Stimulated activated CD4-positive, alpha-beta T cell treated with anti-CD3 and anti-CD28 coated beads, TNF-alpha, amount 100 ng/mL, for 24 hours (primary cell): ENCODE measurements at places on chromosomes 2 and 18.

- no peak for DNase-seq
These were observed 32.0 kb downstream of the LOXHD1 start for GRCh38 chr18:46625069-46625468.

DNA sequence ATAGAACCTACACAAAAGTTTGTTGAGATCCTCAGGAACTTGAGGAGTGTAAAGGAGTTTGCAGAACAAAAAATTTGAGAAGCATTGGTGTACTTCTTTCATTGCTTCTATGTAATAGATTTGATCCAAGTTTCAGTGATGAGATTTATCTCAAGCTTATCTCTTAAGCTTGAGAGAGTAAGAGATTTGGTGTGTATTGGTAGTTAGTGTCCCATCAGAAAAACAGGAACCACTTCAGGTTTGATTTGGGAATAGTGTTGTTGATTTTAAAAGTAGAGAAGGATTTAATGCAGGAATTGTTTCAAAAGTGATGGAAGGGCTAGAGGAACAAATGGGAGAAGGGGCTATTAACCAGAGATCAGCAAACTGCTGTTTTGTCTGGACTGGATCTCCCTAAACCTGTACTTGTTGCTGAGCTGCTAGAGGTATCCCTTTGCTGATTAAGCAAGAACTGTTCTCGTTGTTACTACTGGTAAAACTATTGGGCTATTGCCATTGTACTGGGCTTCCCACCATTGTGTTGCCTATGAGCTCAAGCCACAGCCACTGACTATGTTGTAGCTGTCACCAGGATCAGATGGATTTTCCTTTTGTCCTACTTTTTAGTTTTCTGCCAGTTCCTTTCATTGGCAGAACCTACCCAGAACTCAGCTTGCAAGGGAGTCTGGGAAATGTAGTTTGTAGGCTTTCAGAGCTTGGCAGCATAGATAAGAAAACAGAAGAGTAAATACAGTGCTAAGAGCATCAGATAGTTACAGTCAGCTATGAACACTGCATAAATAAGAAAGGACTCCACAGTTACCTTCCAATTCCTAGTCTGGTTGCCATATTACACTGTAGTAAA, 39.3 kb downstream of the RAB10 start:
- DNase-seq: no peak

GRCh38 chr2:216107760-216108159, 1.4 kb upstream of the XRCC5 start:
- DNase-seq: no peak

DNA sequence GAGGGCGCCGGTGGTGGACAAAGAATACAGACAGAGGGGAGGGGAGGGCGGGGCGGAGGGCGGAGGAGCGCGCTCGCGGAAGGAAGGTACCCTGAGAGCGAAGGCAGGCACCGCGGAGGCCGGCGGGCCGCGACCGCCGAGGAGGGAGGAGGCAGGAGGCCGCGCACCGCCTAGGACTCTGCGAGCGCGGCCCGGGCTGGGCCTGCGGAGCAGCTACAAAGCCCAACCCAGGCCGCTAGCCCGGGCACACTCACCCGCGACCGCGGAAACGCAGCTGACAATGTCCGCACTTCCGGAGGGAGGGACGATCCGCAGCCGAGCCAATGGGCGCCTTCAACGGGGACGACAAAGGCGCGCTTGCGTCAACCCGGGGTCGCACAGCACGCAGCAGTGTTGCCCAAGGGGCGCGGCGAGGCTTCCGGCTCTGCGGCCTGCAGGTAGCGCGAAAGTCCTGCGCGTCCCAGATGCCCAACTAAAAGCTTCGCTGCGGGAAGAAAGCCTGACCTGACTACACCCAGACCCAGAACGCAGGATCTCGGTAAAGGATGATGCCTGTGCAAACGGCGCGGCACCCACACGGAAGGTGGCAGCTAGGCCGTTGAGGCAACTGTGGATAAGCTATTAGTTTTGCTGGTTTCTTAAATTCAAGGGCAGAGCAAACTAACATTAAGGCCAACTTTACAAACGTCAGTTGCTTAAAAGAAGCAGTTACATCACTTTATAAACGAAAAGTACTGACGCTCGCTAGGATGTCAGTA, at the start of gene C18orf32:
Gene C18orf32 (minus strand): TSS at position 282 of the 758 bp plus-strand sequence. CDS start 3,486 bp downstream, outside the sequence.
- DNase-seq: peak; percentile 91

DNA sequence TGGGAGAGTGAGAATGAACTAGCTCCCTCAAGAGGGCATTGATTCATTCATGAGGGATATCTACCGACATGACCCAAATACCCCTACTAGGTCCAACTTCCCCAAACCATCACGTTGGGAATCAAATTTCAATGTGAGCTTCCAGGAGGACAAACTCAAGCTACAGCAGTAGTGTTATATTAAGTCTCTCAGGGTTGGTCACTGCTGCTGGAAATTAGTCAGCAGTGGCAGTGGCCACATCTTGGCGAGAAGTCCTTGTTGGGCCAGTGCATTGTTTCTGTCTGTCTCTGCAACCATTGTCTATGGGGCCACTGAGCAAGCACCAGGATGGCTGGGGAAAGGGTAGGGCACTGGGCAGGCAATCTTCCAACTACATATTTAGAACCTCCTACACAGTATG, 47.5 kb downstream of the THUMPD2 start:
- no peak for DNase-seq

- DNase-seq: no peak
These were observed 19.4 kb downstream of the DNMT3A start for GRCh38 chr2:25322312-25322711.

- no peak for DNase-seq
These were observed 3.3 kb upstream of the ATRAID start for GRCh38 chr2:27208486-27209050.

GRCh38 chr2:190970873-190971506, 43.0 kb downstream of the STAT1 start:
- no peak for DNase-seq

GRCh38 chr2:3755277-3755676, 51.9 kb downstream of the DCDC2C start:
- DNase-seq: no peak

DNA sequence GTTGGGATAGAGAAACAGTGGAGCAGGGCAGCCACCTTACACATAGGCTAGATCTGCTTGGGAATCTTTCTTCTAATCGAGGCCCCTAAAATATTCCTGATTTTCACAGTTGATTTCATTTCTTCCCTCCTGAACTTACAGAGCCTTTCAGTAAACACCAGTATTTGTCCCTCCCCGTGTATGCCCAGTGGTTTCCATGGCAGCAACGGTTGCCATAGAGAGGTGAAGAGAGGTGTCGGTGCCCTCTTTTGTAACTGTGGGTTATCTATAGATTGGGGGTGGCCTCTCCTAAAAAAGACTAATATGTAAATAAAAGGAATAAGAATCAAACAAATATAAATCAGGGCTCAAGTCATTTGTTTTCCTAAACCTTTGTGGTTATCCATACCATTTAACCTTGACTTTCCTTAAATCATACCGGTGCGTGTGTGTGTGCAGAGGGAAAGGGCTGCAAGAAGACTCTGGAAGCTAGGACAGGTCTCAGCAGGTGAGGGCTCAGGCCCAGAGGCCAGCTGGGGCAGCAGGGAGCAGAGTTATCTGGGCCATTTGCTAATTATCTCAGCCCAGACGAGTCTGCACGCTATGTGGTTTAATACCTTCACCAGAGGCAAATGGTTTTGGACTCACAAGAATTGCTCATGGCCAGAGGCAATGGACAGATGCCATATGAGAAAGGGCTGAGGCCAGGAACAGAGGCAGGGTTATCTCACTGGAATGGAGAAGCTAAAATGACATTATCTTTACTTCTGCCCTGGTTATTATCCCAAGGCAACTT, 35.5 kb downstream of the LIPG start:
- no peak for DNase-seq

DNA sequence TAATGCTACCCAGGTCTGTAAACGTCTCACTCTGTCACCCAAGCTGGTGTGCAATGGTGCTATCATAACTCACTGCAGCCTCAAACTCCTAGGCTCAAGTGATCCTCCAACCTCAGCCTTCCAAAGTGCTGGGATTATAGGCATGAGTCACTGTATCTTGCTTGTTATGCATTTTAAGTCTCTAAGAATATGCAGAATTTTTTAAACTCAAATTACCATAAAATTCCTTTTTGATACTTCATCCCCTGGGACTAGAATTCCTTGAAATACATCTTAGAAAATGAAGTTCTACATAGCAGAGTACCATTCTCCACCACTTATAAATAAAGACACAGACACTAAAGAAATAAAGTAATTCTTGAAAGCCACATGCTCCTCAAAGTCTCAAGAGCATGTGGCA, 30.2 kb upstream of the LRATD1 start:
- DNase-seq: no peak

DNA sequence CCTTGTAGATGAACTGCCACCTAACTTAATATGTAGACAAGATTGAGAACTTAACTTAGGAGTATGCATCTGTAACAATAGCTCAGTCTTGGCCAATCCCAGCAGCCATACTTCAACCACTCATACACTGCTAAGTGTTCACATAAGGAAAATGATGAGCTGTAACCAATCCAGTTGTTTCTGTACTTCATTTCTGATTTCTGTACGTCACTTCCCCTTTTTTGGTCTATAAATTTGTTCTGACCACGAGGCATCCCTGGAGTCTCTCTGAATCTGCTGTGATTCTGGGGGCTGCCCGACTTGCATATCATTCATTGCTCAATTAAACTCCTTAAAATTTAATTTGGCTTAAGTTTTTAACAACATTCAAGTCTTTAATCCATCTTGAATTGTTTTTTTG, 6.4 kb downstream of the SH3YL1 start:
- DNase-seq: no peak

GRCh38 chr2:170660409-170660808, 54.7 kb upstream of the SP5 start:
- DNase-seq: no peak

- no peak for DNase-seq
These were observed 10.5 kb downstream of the PLEK start for GRCh38 chr2:68375582-68375981.
